OCI-M1 (cell line): ENCODE measurements at places on chromosomes 5 and 9.

DNA sequence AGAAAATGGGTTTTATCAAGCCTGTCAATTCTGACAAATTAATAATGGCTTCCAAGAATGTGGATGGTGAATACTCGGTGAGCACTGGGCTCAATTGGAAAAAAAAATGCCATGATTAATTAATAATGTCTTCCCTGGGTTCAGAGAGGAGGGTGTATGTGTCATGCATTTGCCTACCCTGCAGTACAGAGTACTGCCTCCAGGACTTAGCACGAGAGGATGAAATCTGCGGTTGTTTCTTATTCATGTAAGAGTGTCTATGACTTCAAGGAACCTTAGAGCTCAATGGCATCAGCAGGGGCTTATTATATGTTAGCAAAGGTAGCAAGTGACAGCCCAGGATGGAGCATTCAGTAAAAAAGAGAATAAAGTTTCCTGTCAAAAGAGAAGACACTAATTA, 132.7 kb downstream of the GRIA1 start:
- DNase-seq, result no peak

GRCh38 chr9:23682891-23683431, 143.1 kb downstream of the ELAVL2 start:
- DNase-seq, result no peak

DNA sequence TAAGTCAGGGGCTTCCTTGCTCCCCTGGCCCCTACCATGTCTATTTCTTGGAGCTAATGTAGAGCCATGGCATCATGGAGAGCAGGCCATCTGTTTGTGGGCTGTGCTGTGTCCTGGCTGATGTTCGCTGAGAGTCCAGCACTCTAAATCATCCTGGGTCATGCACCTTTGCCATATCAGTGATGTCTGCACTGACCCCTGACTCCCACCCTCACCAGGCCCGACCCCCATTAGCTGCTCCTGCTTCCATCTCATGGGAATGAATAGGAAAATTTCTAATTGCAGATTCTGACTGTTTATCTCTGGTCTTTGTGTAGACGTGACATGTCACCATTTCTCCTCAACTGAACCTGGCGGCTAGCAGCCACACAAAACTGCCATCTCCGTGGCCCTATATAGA, 236.9 kb downstream of the NSG2 start:
- no peak for DNase-seq

DNA sequence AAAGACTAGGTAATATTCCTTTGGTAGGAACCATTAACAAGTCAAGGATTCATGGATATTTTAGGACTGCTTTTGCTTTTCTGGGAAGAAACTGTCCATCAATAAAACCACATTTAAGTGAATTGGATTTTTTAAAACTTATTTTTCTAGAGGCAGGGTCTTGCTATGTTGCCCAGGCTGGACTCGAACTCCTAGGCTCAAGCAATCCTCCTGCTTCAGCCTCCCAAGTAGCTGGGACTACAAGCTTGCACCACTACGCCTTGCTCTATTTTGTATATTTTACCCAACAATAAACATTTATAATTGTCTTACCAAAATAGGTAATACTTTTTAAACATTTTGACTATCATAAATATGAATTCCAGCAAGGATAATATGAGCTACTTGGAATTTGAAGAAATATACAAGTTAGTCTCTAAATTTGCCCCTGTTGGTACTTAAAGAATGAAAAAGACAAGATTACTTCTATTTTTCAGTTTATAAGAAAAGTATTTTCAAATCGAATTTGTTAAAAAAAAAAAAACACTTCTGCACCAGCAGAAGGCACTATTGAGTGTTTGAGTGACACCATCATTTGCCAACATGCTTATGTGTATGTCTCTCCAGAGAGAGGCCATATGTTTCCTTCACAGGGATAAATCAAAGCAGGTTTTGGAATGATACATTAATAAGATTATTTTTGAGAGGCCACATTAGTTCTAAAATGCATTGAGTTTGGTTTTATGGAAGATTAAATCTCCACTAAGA, 60.0 kb upstream of the CARTPT start:
- DNase-seq, result peak; percentile 45

- DNase-seq, result no peak
Observed at GRCh38 chr5:81208904-81209303, 24.2 kb upstream of the CKMT2 start.

- no peak for DNase-seq
Observed at GRCh38 chr9:110710420-110710819, 41.8 kb downstream of the MUSK start.

DNA sequence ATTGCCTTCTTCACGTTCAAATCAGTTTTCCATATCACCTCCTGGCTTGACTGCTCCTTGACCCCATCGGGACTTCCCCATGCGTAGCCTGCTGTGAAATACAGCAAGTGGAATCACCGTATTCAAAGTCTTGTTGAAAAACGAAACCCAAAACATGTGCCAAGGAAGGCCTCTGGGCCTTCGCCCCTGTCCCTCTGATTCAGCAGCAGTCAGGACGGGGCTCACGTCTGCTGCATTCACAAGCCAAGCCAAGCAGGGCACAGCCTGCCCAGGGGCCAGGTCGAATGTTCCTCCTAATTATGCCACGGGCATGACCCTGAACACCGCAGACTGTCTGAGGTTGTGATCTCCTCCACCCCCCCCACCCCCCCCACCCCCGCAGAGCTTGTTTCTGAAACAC, 960 bp upstream of the CTNND2 start:
- DNase-seq, result no peak

- DNase-seq, result no peak
Observed at GRCh38 chr9:89284076-89284475, 26.9 kb upstream of the CKS2 start.

DNA sequence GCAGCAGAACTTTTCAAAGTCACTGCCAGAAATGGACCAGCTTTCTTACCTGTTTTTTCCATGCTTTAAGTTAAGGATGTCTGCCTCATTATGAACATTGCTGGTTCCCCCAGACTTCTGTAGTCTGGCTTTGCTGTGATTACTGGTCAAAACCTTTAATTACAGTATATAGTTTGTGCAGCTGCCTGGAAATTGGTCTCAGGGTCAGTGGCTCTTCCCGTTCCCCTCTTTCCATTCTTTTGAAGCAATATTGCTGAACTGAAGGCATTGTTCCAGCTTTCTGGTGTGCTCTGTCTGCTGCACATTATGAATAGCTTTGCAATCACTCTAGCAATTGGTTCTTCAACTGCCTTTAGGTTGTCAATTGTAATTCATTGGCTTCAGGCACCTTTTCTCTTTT, 206.5 kb downstream of the ARL15 start:
- DNase-seq, result no peak

DNA sequence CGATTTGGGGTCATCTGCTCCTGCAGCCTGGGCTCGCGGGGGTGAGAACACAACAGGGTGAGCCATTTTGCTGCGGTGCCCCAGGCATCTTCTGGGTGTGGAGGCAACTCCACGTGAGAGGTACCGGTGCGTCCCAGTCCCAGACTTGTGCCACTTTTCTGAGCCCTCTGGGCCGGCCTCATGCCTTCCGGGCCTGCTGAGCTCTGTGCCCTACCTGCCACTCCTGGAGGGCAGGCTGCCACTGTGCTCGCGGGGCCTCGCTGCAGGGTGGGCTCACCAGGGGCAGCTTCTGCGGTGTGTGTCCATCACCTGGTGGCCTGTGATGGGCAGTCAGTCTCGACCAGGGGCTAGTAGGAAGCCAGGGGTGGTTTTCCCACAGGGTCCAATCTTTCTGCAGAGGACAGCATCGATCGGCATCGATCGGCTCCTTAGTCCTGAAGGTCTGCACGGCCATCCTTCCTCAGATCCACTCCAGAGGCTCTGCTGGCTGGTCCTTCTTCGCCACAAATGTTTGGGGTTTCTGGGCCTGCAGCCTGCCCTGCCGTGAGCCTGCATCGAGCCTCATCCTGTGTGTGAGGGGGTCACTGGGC, 22.6 kb downstream of the IRX4 start:
- no peak for DNase-seq

DNA sequence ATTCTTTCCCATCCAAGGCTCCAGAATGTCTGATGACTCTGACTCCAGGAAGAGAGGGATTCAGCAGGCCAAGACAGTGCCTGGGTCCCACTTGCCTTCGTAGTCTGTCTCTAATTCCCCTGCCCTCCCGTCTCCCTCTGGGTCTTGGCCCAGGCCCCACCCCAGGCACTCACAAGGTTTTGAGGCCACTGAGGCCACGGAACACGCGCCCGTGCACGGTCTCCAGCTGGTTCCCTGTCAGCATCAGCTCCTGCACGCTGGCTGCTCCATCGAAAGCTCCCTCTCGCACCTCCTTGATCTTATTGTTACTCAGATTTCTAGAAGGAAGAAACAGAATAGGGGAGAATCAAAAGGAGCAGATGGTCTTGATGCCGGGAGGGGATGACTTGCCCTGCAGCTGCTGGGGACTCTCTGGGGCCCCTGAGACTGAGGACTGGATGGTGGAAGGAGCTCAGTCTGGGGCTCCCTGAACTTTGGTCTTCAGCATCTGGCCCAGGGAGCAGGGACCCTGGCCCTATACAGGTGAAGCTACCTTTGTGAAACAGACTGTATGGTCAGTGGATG, 174.6 kb upstream of the PANK3 start:
- DNase-seq, result no peak

- DNase-seq, result no peak
Observed at GRCh38 chr9:26170190-26170589, 491.9 kb upstream of the TUSC1 start.

DNA sequence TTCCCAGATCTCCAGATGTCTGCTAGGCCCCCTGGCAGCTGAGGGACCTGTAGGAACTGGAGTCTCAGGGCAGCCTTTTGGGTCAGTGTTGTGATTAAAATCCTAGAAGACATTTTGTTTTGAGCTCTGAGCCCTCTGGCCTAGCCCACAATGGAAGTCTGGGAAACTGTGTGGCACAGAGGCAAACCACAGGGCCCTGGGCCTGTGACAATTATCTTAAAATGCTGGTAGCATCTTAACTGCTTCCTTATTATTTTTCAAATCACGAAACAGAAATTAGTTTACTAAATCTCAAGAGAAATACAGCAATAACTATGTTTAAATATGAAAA, 125.5 kb downstream of the STARD4 start:
- no peak for DNase-seq

DNA sequence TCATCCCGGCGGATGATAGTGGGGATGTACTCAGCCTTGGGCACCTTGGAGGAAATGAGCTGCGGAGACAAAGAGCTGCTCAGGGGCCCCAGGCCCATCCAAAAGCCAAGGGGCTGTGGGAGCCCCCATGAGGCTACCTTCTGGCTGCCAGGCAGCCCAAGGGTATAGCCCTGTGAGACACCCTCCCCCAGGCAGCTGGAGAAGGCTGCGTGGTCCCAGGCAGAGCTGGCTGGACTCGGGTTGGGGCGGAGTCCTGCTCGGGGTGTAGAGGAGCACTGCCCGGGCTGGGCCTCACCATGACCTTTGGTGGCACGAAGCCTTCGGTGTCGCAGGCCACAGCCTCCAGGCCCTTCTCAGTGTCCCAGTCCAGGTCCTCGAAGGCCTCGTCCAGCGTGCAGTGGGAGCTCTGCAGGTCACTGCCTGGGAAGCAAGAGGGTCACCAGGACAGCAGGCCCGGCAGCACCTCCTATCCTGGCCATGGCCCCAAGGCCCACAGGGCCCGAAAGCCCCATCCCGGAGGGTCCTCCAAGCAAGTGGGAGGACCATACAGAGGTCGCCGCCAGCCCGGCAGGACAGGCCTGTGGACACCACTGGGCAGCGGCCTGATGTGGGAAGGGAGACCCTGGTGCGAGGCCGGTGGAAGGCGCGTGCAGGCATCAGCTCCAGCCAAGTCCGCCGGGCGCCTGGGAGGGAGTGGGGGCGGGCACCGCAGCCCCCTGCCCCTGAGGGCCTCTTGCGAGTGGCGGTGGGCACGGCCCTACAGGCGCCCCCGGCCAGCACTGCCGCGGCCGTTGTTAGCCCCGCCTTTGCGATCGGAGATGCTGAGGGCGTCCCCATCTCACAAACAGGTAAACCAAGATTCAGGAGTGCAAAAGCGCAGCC, 6.1 kb downstream of the NSMF start:
- DNase-seq, result no peak

- DNase-seq, result no peak
Observed at GRCh38 chr5:136166909-136167308, 26.1 kb downstream of the SMIM32 start.

- no peak for DNase-seq
Observed at GRCh38 chr9:68744426-68744825, 39.4 kb downstream of the PIP5K1B start.

GRCh38 chr5:59390074-59390659, 503.4 kb downstream of the PDE4D start:
- peak; percentile 56 for DNase-seq

- DNase-seq, result no peak
Observed at GRCh38 chr5:108102463-108102862, 279.4 kb downstream of the FBXL17 start.

DNA sequence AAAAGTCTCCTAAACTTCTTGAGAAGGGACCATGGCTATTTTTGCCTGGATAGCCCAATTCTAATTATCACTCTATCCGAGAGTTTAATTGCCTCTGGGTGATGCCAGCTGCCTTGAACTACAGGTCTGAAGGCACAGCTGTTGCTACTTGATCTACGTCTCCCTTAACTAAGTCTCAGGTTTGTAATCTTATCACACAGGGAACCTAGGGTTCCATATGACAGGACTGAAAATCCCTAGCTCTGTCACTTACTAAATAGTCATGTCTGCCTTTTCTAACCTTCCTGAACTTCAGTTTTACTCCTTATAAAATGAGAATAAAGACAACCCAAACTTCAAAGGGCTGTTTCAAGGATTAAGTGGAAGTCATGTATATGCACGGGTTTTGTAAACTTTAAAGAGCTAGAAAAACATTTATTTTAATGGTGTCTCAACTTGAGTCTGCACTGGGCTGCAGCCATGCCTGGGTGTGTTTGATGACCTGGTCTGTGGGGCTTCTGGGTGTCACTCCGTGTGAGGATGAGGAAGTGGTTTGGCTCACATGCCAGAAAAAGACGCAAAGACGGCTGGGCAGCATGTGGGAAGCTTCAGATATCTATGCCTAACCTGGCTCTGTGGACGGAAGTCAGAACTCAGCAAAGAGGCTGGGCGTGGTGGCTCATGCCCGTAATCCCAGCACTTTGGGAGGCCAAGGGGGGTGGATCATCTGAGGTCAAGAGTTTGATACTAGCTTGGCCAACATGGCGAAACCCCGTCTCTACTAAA, 129.3 kb upstream of the SLC44A1 start:
- DNase-seq, result peak; percentile 96
